Inflammatory macrophage treated with lipopolysaccharide for 1 hour (primary cell): ENCODE measurements at places on chromosomes 1 and 21.

DNA sequence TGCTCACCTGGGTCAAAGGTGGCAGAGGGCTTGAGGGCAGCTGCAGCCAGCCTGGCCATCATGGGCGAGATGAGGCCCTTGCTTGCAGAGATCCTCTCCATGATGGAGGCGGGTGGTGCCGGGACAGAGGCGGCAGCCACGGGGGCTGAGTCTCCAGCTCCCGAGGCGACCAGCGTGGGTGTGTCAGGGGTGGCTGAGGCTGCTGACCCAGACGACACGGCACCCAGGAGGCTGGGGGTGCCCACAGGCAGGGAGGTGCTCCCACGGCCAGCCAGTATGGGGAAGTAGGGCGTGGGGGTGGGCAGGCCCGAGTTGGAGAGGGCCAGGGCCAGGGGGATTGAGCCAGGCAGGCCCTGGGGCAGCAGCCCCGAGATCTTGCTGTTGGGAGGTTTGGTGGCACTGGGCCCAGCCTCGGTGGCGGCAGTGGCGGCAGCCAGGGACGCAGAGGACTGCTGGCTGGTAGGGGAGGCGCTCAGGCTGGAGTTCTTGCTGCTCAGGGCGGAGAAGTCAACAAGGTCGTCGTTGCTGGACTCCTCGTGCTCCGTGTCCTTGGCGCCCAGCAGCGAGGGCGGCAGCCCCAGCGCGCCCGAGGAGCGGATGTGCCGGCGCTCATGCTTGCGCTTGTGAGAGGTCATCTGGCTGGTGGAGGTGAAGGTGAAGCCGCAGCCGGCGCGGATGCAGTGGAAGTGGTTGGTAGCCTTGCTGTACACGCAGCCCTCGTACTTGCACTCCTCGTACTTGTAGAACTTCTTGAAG is 142.9 kb downstream of the CASZ1 start:
- no peak for DNase-seq

DNA sequence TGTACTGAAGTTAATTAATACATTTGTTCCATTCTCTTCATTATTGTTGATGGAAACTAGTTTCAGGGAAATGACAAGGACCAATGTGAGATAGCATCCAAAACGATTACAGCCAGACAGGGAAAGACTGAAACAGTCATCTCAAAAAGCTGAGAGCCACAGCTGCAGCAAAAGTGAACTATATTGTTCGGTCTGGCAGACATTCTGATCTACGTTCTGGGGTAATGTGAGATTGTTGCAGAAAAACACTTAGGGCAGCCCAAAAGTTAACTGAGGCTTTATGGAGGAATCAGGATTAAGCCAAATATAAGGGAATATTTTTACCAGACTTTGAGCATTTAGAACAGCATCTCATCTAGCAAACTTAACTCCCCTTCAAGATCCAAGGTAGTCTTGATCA is 112.9 kb downstream of the LRRC40 start:
- DNase-seq, result no peak

DNA sequence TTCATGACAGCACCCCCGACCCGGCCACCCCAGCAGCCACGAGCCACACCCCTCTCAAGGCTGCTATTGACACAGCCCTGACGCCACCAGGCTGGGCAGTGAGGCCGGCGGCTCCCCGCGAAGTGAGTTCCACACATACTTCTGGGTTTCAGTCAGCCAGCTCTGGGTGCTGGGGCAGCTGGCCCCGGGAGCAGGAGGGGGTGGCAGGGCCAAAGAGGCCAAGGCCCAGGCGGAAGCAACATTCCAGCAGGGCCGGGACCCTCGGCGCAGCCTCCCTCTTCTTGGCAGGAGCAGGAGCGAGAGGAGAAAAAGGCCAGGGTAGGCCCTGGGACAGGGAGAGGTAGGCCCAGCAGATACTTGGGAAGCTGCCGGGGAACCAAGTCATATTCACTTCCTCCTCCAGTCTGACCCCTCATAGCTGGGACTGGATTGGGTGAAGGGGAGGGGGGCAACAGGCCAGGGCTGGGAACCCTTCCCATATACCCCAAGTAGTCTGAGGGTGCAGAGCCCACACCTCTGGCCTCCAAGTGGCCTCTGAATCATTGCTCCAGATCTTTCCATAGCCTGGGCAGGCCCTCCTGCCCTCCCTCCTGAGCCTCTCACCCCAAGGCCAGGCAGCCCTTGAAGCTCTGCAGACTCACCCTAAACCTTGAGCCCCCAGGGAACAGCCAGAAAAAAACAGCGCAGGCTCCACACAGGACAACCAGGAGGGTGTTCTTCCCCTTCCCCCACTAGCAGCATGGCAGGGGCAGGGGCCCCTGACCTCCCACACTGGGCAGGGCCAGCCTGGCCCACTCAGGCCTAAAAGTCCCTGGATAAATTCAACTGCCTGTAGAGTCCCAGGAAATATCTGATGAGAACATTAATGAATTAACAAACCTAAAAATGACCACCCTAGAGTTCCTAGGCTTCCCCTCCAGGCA is 5.7 kb downstream of the HSPG2 start:
- no peak for DNase-seq

GRCh38 chr1:202149566-202149965 is 5.0 kb upstream of the ARL8A start:
- DNase-seq, result no peak

DNA sequence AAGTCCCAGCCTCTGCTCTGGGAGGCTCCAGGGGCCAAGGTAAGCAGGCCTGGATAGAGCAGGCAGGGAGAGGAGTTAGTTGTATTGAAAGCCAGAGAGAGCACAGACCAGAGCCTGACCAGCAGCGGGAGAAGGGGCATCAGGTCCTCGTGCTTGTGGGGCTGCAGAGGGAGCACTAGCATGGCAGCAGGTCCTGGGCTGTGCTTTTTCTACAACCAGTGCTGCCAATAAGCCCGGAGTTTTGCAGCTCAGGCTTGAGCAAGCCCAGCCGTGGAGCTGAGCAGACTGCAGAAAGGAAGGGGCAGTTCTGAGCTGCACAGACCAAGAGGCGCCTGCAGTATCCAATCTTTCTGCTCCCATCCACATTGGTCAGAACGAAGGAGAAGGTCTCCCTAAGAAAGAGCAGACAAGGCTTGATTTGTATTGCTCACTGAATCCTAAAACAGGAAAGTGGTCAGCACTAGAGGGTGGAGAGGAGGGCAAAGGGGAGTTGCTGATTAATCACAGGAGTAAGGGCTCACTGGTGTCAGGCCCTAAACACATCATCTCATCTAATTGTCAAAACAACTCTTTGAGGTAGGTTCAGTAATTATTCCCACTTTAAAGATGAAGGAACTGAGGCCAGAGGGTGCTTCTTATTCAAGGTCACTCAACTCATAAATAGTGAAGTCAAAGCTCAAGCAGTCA is 2.7 kb downstream of the DENND2D start:
- DNase-seq, result peak; percentile 69

GRCh38 chr1:37153116-37154100 is 119.1 kb upstream of the GRIK3 start:
- DNase-seq, result no peak

GRCh38 chr21:43829575-43830119 is 35.4 kb upstream of the AGPAT3 start:
- peak; percentile 58 for DNase-seq

- DNase-seq, result no peak
These were observed 598.1 kb upstream of the ADGRL4 start for GRCh38 chr1:79604490-79605198.

DNA sequence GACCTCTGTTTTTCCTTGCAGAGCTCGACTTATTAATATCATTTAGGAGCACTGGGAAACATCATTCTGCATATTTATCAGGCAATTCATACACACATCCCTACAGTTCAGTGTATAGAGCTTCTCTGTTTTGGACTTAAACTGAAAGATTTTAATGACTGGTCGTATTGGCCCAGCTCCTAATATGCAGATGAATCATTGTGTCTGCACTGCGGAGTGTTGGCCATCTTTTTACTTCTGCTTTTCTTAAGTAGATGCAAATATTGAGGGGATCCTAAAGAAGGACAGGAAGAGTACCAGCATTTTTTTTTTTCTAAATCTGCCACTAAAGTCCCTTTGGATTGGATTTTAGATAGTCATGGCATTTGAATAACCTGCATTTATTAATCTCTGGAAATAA is 154.8 kb downstream of the BACH1 start:
- DNase-seq, result no peak

DNA sequence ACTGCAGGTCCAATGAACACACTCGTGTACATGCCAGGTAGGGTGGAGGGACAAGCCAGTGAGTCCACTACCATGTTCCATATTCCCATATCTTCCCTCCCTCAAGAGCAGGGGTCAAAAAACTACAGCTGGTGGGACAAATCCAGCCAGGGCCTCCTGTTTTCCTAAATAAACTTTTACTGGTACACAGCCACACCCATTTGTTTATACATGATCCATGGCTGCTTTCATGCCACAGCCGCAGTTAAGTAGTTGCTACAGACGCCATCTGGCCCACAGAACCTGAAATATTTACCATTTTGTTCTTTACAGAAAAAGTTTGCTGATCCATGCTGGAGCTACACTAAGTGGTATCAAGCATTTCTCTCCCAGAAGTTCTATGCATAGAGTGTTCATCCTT is 42.4 kb downstream of the CASQ2 start:
- DNase-seq, result no peak

DNA sequence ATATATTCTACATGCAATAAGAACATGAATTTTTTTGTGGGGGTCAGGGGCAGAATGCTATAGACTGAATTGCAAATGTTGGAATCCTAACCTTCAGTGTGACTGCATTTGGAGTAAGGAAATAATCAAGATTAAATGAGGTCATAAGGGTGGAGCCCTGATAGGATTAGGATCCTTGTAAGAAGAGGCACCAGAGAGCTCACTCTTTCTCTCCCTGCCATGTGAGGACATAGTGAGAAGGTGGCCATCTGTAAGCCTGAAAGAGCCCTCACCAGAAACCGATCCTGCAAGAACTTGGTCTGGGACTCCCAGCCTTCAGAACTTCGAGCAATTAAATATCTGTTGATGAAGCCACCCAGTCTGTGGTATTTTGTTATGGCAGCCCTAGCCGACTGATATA is 70.3 kb upstream of the SOX13 start:
- DNase-seq, result no peak

DNA sequence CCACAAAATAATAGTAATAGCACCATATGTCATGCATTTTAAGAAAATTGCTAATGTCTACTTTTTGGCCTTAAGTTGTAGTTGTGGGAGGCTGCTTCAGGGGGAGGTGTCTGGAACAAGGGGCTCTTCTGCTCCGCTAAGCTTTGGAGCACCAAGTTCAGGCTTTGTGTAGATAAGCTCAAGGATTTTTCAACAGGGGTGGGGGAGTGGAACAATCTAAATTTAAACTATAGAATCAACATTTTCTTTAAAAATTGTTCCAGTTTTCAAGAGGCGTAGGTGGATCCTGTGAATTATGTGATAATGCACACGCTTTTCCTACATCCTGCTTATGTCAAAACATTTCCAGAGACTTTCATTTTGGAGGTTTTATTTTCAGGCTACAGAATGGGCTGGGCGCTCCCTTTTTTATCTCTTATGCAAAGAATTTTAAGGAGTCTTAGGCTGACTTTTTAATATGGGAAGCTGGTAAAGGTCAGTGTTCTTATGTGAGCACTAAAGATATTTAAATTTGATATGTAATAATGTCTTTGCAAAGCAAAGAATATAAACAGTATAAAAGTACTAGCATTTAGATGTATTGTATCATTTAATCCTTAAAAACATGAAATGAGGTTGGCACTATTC is 9.9 kb downstream of the ATP1A1 start:
- DNase-seq, result no peak

DNA sequence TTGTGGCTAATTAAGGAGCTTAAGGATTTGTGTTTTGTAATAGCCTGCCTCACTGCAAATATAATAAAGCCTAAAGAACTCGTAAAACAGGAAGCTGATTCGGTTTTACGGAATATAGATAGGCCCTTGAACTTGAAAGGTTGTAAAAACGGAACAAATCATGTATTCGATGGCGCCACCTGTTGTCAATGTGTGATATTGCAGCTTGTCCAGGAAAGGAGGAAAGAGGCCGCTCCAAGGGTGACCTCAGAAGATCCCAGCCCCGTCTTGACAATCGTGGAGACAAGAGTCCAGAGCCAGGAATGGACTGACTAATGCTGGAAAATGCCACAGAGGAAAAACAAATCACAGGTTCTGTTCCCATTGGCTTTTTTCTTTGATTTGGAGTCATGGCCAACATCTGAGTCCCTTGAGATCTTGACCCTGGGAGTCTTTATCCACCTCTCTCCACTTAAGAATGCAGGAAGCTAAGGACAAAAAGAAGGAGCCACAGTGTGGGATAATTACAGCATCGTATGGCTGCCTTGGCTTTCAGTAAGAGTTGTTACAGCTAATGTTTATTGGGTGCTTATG is 7.0 kb upstream of the IGSF21 start:
- peak; percentile 46 for DNase-seq

- DNase-seq, result no peak
These were observed 101.4 kb downstream of the SIPA1L2 start for GRCh38 chr1:232528472-232529089.

- no peak for DNase-seq
These were observed 111.5 kb downstream of the SEC16B start for GRCh38 chr1:177858332-177858821.

GRCh38 chr1:71464016-71464415 is 383.2 kb upstream of the ZRANB2 start:
- no peak for DNase-seq

DNA sequence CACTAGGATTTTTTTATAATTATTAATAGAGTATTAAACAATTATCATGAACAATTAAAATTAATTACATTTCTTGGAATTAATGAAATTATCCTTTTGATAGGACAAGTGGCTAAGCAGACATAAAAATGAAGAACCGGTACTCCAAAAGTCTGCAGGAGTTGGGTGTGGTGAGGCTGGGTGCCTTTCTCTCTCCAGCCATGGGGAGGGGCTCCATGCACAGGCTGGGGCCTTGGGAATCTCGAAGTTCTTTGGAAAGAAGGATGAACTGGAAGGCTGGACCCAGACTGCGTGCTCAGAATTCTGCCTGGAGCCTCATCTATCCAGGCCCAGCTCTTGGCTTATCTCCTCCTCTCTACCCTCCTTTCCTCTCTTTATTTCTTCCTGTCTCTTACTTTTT is 94.1 kb downstream of the ACTL8 start:
- DNase-seq, result no peak

DNA sequence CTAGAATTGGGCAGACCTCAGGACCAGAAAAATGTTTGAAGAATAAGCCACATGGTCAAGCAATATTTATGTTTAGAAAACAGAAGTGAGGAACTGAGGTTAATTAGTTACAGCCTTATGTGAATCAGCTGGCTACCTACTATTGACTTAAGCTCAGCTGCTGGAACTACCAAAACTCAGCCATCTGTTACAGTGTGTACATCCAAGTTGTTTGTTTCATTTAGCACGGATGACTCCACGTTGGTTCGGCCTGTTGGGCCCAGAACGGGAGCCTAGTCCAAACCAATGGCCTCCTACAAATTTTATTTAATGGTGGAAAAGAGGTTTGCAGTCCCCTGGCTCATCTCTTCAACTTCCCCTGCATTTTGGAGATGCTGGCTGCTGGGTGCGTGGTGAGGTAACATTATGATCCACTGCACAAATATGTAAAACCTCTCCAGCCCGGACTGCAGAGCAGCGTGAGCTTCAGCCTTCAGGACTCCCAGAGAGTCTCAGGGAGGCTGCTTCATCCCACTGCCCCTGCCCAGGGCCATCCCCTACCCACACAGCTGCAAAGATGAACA is 143.4 kb downstream of the ZZZ3 start:
- DNase-seq, result no peak

GRCh38 chr1:67148516-67149178 is 13.9 kb upstream of the C1orf141 start:
- no peak for DNase-seq
